Esophagus muscularis mucosa (tissue), 4 donors: ENCODE measurements at places on chromosomes 3 and 15.

GRCh38 chr15:50542887-50543210 is 3.6 kb downstream of the USP50 start:
- no peak for DNase-seq

- no peak for DNase-seq
These were observed 65.0 kb upstream of the MEIS2 start for GRCh38 chr15:37165395-37165794.

- no peak for DNase-seq
These were observed 59.0 kb upstream of the TRPC1 start for GRCh38 chr3:142664819-142665218.

- DNase-seq: no peak
These were observed 56.2 kb upstream of the LEKR1 start for GRCh38 chr3:156769721-156770654.

GRCh38 chr3:184683234-184683633 is 28.6 kb downstream of the MAGEF1 start:
- no peak for DNase-seq

DNA sequence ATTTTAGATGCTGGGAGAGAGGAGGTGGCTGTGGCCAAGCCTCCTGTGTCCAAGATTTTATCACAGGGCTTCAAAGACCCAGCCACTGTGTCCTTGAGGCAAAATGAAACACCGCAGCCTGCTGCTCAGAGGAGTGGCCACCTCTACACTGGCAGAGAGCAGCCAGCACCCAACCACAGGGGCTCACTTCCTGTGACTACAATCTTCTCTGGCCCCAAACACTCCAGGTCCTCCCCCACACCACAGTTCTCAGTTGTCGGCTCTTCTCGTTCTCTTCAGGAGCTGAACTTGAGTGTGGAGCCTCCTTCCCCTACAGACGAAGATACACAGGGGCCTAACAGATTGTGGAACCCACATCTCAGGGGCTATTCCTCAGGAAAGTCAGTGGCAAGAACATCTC is 45.6 kb downstream of the CDAN1 start:
- DNase-seq: no peak

DNA sequence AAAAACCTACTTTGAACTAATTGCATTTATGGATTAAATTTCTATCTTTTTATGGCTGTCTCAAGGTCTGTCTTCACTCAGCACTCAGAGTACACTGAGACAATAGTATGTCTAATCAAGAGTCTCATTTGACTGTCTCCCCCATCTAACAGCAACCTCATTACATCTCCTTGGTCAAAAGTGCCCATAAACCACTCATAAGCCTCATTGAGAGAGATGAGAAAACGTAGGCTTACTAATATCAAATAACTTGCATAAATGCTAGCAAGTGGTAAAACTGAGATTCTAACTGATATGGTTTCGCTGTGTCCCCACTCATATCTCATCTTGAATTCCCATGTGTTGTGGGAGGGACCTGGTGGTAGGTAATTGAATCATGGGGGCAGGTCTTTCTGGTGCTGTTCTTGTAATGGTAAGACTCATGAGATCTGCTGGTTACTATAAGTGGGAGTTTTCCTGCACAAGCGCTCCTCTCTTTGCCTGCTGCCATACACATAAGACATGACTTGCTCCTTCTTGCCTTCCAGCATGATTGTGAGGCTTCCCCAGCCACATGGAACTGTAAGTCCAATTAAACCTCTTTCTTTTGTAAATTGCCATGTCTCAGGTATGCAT is 113.9 kb downstream of the TFDP2 start:
- DNase-seq: no peak

- no peak for DNase-seq
These were observed 9.3 kb downstream of the RFTN1 start for GRCh38 chr3:16504242-16504641.

DNA sequence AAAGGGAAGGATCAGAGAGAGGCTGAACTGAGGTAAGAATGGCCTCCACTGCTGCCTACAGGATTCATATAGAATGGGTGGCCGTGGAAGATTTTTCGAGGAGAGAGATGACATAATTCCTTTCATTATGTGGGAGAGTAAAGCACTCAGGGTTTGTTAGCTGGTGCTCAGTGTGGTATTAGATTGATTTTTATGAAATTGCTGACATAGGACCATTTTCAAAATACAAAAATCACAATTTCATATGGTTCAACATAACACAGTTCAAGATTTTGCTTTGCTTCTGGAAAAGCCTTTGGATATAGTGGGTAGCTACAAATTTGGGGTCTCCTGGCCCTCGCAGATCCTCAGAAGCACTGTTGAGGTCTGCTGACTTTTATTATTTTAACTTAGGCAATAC is 95.4 kb downstream of the KCNAB1 start:
- no peak for DNase-seq

GRCh38 chr3:143951351-143951971 is 20.2 kb upstream of the DIPK2A start:
- DNase-seq: no peak

GRCh38 chr3:81152156-81152555 is 609.3 kb downstream of the GBE1 start:
- DNase-seq: no peak
